ENCODE measurements at places on chromosomes 6 and 20.
A peak's percentile ranks its signal among the peaks of the same experiment; 100 is the strongest.

DNA sequence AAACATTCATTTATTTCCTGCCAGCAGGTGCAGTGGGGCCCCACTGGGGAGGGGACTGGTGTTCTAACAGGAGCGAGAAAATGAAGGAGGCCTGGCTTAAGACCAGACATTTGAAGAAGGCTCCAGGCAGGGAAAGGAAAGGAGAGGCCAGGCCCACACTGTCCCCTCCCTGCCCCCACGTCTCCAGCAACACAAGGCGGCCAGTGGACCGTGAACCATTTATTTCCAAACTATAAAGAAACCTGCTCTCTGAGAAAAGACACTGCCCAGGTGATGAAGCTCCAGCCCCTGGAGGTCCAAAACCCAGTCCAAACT lies 41.4 kb upstream of the CDH22 start:
- DNase-seq: no peak

DNA sequence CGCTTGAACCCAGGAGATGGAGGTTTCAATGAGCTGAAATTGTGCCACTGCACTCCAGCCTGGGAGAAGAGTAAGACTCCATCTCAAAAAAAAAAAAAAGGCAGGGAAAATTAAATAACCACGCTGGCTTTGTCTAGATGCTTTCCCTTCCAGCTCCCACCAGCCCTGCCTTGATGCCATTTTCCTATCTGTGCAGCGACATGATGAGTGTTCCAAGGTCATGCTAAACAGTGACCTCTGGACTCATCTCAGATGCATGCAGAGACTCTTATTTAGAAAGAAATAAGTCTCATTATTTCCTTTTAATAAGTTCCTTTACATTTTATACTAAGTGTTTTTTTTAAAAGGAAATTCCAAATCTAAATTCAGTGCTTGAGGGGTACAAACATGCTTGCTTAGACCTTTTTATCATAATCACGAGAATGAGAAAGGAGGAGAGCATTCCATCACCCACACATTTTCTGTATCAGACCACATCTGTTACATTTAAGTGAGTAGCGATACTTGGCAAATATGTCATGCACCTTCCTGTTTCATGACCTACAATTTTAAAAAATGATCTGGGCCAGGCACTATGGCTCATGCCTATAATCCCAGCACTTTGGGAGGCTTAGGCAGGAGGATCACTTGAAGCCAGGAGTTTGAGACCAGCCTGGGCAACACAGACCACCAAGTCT lies 101.1 kb upstream of the RREB1 start:
- DNase-seq: no peak

DNA sequence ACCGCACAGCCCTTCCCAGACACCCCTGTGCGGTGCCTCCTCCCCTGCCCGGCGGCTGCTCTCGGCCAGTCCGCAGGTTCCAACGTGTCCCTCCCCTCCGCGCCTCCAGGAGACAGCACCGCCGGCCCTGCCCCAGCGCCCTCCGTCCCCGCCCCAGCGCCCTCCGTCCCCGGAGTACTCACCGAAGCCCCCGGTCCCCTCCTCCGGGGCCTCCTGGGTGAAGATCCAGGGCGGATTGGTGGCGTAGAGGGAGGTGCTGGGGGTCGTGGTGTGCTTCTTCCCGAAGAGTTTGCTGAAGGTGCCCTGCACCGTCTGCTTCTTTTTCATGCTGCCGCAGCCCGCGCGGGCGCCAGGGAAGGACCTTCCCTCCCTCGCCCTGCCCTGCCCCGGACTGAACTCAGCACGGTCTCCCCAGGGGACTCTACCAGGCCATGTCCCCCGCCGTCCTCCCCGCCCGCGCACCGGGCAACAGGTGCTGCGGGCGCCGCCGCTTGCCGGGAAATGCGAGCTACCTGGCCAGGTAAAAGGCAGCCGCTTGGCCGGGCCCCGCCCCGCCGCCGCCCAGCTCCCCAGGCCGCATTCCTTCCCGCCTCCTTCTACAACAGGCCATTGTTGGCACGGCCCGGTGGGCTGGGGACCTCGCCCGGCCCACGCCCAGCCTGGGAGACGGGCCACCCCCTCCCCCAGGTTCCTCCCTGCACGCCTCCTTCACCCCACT lies at the start of gene C6orf132:
Gene C6orf132, minus strand, starts transcription at position 503 of the 718 bp plus-strand sequence. Its CDS starts 176 bp downstream, at position 327.
- peak; percentile 9 for DNase-seq

GRCh38 chr6:14091339-14091978 lies 26.1 kb upstream of the CD83 start:
- DNase-seq: no peak

- DNase-seq: no peak
Measured at GRCh38 chr6:131063764-131064272, 773 bp upstream of the EPB41L2 start.

GRCh38 chr20:45892049-45892825 lies 1.1 kb downstream of the CTSA start:
- no peak for DNase-seq

DNA sequence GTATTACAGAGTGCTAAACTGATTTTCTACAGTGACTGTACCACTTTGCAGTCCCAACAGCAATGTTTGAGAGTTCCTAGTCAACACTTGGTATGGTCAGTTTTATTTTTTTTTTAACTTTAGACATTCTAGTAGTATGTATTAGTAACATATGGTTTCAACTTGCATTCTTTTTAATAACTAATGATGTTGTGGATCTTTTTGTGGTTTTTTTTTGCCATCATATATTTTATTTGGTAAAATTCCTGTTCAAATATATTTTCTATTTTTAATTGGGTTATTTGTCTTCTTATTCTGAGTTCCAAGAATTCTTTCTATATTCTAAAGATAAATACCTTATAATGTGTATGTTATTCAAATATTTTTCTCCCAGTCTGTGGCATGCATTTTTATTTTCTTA lies 189.4 kb upstream of the ECI2 start:
- DNase-seq: no peak

DNA sequence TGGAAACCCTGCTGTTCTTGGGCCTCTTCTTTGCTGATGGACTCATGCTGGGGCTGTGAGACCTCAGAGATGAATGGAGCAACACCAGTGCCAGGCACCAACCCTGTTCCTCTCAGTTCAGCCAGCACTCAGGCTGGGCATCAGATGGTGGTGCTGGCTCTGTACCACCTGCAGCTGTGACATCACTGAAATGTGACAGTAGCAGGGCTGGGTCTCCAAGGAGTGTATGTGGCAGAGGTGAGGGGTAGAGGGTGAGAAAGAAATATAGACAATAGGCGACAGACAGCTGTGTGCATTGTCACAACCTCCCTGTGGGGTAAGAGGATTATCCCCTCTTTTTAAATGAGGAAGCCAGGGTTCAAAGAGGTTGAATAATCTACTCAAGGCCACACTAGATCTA lies at the start of gene TP53TG5:
Gene TP53TG5, minus strand, starts transcription at position 135 of the 400 bp plus-strand sequence. Its CDS starts 89 bp downstream, at position 46.
- DNase-seq: no peak

DNA sequence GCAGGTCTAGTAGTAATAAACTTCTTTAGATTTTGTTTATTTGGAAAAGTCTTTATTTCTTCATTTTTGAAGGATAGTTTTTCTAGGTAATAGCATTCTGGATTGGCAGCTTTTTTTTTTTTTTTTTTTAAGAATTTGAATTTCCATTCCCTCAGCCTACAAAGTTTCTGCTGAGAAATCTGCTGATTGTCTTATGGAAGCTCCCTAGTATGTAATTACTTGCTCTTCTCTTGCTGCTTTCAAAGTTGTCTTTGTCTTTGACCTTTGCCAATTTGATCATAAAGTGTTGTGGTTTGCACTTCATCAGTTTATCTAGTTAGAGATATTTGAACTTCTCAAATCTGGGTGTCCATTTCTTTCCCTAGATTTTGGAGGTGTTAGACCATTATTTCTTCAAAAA lies 82.2 kb upstream of the GMDS start:
- no peak for DNase-seq

GRCh38 chr20:50654904-50655303 lies 36.4 kb downstream of the RIPOR3 start:
- no peak for DNase-seq

- no peak for DNase-seq
Measured at GRCh38 chr20:46923550-46923949, 28.9 kb downstream of the EYA2 start.

Data from NCI-H1436 (cell line).